ENCODE measurements at places on chromosomes 3 and 15.

- no peak for DNase-seq
Measured at GRCh38 chr3:187759601-187760000, 14.3 kb upstream of the BCL6 start.

GRCh38 chr3:15690748-15691147 is 89.2 kb downstream of the BTD start:
- DNase-seq: no peak

GRCh38 chr3:43699864-43700263 is 9.1 kb downstream of the ABHD5 start:
- DNase-seq: no peak

DNA sequence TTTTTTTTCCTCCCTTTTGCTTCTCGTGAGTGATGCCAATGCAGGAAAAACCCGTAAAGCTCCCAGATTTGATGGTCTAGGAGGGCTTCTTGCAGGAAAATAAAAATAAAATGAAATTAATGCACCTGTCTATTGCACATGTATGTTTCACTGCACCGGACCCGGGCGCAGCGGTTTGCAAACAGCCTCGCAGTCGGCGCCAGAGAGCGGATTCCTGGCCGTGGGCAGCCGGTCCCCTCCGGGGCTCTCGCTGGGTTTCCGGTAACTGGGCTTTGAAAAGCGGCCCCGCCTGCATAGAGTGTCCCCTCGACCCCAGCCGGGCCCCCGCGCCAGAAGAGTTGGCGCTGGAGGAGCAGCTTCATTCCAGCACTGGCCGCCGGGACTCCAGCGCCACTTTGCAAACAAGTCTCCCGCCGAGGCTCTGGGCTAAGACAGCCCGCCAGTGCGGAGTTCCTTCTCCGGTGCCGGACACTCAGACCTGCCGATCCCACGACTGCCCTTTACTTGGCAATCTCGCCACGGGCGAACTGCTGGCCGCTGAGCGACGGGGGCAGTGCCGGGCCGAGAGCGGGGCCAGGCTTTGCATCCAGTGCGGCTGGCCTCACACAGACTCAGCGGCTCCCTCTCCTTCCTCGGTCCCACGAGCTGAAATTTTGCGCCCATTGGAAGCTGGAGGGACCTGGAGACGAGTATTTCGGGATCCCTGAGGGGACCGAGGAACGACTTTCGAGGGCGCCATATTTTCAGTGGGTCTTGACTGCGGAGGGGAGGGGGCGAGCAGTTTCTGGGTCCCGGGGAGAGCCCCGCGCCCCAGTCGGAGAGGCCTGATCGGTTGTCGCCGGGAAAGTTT is 225.9 kb upstream of the C2CD4B start:
- no peak for DNase-seq

- no peak for DNase-seq
Measured at GRCh38 chr15:66937588-66937987, 127.8 kb upstream of the SMAD3 start.
